ENCODE measurements at places on chromosomes 16 and 17.

- no peak for DNase-seq
Observed at GRCh38 chr16:89233678-89234490, 16.4 kb downstream of the ZNF778 start.

DNA sequence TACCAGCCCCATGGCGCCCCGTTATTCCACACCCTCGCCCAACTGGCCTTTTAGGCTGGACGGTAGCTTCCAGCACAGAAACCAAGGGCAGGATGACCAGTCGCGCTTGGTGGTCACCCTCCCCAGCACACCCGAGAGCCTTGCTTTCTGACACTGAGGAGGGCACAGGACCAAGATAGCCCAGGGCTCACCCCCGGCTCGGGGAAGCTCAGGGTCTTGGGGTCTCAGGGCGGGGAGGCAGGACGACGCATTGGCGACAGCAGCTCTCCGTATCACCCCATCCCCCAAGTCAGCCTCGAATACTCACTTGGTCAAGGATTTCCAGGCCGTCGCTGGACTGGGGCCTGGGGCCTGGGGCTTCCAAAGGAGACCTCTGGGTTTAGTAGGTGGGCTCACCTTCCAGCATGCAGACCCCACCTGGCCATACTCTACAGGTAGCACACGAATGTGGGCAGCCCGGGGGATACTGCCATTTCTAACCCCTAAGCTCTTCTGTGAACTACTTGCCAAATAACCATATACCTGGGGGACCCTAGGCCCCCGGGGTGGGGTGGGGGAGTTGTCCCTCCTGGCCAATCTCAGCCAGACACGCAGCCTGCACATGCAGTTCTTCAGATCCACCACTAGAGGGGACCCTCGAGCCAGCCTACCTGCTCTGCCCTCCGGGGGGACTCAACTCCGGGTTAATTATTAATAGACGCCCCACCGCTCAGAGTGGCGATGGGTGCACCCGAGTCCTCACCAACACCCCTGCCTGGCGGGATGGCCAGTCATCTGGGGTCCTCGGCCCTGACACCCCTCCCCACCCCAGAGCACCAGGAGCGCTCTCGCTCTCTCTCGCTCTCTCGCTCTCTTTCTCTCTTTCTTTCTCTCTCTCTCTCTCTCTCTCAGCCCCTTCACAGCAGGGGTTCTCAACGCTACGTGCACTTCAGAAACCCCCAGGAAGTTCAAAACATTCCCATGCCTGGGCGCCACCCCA lies 30.0 kb downstream of the TBC1D16 start:
- peak; percentile 73 for DNase-seq

DNA sequence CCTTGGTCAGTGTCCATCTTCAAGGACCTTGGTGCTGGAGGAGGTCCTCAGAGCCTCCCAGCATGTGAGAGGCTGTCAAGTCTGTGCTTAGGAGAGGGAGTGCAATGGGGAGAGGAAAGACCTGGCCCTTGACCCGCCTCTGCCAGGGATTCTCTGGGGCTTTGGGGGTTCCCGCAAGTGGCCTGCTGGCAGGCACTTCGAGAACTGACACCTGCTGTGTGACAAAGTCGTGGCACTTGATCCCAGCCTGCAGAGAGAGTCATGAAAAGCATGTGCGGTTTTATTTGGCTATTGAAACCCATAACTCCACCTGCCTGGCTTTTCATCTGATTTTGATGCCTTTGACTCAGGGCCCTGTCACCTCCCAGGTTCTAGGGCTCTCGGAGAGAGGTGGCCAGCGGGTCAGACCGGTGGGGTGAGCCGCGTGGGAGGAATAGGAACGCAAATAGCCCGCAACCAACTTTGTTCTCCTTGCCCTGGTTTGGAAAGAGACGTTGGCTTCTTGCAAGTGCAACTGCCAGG lies 42.8 kb upstream of the GSE1 start:
- DNase-seq, result peak; percentile 46

DNA sequence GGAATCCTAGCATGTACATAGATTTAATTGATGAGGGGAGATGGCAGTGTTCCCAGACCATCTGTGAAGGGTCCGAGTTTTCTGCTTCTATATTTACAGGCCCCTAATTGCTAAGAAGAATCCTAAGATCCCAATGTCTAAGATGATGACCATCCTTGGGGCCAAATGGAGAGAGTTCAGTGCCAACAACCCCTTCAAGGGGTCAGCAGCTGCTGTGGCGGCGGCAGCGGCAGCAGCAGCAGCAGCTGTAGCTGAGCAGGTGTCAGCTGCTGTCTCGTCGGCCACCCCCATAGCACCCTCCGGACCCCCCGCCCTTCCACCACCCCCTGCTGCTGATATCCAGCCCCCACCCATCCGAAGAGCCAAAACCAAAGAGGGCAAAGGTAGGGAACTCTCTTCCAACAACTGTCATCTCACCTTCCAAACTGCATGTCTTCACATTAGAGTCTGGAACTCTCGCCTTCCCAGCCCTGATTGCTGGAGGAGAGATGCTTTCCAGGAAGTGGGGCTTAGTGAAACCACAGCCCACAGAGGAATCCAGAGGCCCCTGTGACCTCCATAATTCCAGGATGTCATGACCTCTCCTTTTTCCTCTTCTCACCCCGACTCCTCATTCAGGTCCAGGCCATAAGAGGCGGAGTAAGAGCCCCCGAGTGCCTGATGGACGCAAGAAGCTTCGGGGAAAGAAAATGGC lies 4.7 kb downstream of the CHD3 start:
- DNase-seq, result no peak

DNA sequence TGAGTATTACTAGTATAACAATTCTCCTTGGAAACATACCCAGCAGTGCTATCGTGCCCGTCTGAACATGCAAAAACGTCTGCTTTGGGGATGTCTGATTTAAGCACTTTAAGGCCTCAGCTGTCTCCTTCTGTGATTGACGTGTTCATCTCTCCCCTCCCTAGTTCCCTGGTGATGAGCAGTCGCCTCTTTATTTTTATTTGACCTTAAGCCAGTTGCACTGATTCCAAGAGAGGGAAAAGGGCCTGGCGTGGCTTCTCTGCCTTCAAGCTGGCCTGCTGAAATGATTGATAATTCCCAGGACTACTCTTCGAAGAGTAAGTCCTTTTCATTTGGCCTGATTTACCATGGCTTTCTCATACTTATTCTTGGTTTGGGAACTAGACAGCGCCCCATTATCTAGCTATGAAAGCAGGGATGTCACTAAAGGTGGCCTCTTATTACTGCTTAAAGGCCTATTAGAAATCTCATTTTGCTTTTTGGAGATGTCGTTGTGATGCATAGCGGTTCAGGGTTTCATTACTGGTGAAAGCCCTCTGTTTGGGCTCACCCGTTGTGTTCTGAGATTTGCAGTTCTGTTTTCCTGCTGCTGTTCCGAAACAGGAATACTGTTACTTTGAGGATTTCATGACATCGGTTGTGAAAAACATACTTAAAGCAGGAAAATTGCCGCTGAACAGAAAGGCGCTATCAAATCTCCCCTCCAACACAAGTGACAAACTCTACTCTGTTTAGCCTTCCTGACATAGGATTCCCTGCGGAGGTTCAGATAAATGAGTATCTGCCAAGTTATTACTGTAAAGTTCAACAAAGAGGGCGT lies 65.5 kb downstream of the IQCK start:
- DNase-seq, result no peak

DNA sequence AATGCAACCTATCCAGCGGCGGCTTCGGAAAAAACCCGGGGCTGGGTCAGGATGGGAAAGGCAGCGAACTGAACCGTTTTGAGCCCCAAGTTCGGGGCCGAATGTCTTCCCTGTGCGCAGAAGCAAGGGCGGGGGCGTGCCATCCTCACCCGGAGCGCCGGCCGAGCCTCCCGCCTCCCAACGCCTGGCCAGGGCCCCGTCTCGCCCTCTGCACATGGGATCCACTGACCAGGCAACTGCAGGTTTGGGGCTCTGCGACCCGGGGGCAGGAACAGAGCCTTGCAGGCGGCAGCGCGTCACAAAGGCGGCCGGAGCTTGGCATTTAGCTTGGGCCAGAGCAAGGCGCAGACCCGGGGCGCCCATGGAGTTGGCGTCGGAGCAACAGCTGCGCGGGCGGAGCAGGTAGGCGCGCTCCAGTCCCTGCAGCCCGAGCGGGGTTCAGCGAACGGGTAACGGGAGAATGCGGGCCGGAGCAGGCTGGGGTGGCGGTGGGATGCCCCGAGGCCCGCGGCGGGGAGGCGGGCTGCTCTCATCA lies at the start of gene FBXO39:
FBXO39 (plus strand) TSS at position 345 of the 535 bp plus-strand sequence. CDS start 3,654 bp downstream, outside the sequence.
- no peak for DNase-seq

DNA sequence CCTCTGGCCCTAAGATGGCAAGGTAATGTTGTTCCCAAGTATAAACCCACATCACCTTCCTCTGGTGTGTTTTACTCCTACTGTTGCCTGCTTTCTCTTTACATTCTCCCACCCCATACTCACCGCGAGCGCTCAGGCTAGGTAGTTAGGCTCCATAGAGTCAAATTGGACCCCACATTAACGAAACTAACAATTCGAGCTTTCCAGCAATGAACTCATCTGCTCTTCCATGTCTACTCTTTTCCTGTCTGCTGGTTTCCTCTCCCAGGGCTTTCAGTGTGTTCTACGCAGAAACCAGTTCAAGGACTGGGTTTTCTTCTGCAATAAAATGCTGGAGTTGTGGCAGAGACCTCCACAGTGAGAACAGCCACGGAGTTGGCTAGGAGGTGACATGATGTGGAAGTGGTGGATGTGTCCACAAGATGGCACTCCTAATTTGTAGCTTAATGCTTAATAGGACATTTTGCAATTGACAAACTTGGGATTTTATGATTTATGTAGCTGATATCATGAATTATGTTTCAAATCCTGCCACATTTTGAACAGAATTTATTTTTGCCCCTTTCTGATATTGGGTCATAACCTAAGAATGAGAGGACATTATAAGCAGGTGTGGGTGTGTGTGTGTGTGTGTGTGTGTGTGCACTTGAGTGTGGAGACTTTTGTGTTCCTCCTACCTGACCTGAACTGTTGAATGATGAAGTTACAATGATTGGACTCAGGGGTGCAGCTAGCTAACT lies 2.2 kb upstream of the UQCRC2 start:
- no peak for DNase-seq

DNA sequence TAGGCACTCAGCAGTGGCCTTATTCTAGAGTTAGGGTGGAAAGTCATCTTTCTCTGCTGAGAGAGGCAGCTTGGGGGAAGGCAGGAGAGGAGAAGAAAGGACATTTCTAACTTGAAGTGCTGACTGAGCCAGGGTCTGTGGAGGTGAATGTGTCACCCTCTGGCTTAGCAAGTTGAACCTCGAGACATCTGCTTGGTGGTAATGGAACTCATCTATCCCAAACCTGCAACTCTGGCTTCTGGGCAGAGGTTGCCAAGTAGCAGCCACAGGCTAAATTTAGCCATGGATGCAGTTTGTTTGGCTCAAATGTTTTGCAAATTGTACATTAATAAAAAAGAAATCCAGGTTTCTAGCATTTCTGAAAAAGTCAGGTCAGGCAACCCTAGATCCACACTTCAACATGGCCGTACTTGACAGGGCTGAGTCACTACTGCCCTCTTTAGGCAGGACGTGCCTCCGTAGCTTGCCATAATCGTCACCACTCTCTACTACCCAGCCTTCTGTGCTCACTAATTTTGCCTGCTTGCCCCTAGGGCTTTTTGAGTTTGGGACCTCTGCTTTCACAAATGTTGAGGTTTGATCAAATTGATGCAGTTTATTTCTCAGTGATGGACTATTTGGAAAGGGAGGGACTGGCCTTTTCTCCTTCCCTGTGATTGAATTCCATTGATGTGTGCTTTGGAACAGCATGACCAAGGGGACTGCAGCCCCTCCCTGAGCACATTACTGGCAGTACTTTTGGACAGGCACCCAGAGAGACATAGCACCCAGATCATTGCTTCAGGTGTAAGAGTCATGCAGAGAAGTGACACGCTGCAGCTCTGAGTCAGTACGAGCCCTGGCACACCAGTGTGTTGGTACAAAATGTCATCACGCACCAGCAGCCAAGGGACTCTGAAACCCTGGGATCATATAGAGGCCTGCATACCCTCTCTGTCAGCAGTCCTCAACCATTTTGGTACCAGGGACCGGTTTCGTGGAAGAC lies 5.2 kb downstream of the CDH13 start:
- no peak for DNase-seq

Measured in activated T-cell treated with anti-CD3 and anti-CD28 coated beads, Interleukin-2, amount 50 U/mL, for 72 hours (primary cell).